Activated CD4-positive, alpha-beta T cell treated with anti-CD3 and anti-CD28 coated beads, Interleukin-2, amount 10 ng/mL, durations not matched to agents 24 days and 14 days (primary cell): ENCODE measurements at places on chromosomes 1 and 21. TPM values are rescaled to one million over a fixed set of nuclear protein-coding genes. Genes with fewer than 3 reads are reported as not detected.

The SARS1 gene
- 141 and 150 TPM in 2 replicates for total RNA-seq

GRCh38 chr1:21117597-21118001 lies 59.1 kb downstream of the EIF4G3 start:
- H3K4me1 ChIP-seq = no peaks in the 10 kb centered on the region
- DNase-seq = no peak
- no peaks in the 10 kb centered on the region for H3K27me3 ChIP-seq
- H3K27ac ChIP-seq = no peak overlapping the region
- H3K4me3 ChIP-seq = no peak overlapping the region

DNA sequence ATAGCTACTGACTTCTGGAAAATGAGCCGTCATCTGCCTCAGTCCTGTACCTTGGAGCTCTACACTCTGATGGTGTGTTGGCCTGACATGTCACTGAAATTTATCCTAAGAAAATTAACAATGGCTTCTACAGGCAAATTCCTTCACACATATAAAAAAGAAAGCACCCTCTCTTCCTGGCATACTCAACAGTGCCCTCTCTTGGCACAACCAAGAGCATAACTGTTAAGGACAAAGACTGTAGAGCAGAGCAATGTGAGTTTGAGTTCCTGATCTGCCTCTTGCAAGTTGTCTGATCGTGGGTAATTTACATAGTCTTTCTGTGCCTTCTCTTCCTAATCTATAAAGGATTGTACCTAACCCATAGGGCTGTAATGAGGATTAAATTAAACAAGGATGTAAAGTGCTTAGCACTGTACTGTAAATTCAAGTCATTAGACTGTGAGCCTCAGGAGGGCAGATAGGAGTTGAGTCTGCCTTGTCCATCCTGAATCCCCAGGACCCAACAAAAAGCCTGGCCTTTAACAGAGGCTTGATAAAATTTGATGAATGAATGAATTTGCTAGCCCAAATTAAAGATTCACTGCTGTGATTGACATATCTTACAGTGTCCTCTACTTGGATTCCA lies 83.5 kb downstream of the SYF2 start:
- H3K27ac ChIP-seq = no peak overlapping the region
- H3K4me1 ChIP-seq = peaks cover 2% of the 10 kb centered on the region
- H3K4me3 ChIP-seq = no peak overlapping the region
- peaks cover 44% of the 10 kb centered on the region for H3K27me3 ChIP-seq
- peak; percentile 83 for DNase-seq

The PERM1 gene
- total RNA-seq = not detected in 2 replicates

DNA sequence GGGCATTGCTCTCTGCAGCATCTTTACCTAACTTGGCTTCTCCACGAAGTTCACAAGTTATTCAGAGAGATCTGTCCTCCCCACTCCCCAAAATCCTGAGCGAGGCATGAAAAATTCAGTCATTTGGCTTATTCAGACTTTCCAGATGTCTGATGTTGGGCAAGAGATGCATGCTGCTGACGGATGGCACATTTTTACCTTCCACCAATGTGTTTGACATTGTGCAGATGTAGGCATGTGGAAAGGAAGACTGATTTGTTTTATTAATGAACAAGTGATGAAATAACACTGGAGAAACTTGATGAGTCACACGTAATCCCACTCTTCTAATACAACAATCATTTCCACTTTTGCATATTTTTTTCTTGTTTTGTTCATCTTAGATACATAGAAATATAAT lies 86.7 kb downstream of the C1orf94 start:
- H3K4me3 ChIP-seq = no peak overlapping the region
- H3K27ac ChIP-seq = no peak overlapping the region
- no peak for DNase-seq
- no peaks in the 10 kb centered on the region for H3K4me1 ChIP-seq

The SPOCD1 gene
- total RNA-seq = not detected in 2 replicates

DNA sequence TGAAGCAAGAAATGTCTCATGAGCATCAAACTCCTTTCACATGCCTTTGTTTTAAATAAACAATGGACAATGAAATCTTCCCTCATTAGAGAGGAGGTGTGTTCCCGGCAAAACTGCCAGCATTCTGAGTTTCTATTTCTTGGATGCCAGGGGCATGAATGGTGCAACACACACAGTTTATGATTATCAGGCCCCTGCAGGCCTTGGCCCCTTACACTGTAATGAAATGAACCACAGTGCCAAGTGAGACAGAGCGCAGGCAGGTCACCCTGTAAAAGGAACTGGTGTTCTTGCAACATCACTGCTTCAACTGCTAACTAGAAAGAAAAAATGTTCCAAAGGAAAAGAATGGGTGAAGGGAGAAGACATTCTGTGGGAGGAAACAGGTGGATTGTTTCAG lies 3.8 kb upstream of the PIGC start:
- no peak for DNase-seq
- no peak overlapping the region for H3K27ac ChIP-seq
- no peak overlapping the region for H3K4me3 ChIP-seq
- H3K4me1 ChIP-seq = peaks cover 33% of the 10 kb centered on the region

The OR2L5 gene
- not detected in 2 replicates for total RNA-seq

- no peaks in the 10 kb centered on the region for H3K36me3 ChIP-seq
- DNase-seq = no peak
- H3K4me1 ChIP-seq = no peaks in the 10 kb centered on the region
- H3K4me3 ChIP-seq = no peak overlapping the region
- H3K27ac ChIP-seq = no peak overlapping the region
These were observed 48.7 kb upstream of the PRDM2 start for GRCh38 chr1:13651279-13651678.

The HES5 gene
- total RNA-seq = not detected in 2 replicates

- DNase-seq = no peak
- peaks cover 35% of the 10 kb centered on the region for H3K27me3 ChIP-seq
- H3K27ac ChIP-seq = no peak overlapping the region
- H3K4me1 ChIP-seq = no peaks in the 10 kb centered on the region
- H3K36me3 ChIP-seq = no peaks in the 10 kb centered on the region
These were observed 56.3 kb downstream of the KIAA0040 start for GRCh38 chr1:175136246-175136645.
